ENCODE measurements at places on chromosomes 7 and 10.

- DNase-seq: no peak
These were observed 10.3 kb downstream of the ITPRIP start for GRCh38 chr10:104327745-104328645.

- DNase-seq: no peak
These were observed 162.9 kb upstream of the NRP1 start for GRCh38 chr10:33497338-33497737.

DNA sequence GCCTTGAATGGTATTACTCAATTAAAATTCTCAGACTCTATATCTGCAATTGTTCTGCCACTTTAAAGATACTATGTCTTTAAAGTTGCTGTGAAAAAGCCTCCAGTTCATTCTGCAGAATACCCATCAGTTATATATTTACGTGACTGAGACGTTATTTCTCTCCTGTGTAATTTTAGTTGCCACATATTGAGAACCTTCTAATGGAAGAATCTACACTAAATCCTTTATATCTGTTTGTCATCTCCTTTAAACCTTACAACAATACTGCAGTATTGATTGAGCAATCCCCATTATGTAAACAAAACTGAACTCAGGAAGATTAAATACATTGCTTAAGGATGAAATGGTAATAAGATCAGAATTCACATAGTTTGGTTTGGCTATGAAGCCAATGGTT, 30.0 kb downstream of the GPR141 start:
- DNase-seq: no peak

- no peak for DNase-seq
These were observed 210.1 kb downstream of the KIAA1217 start for GRCh38 chr10:24419066-24419465.

GRCh38 chr10:114223066-114223465, 16.0 kb upstream of the VWA2 start:
- no peak for DNase-seq

- DNase-seq: no peak
These were observed at the start of gene TAS2R4 for GRCh38 chr7:141776374-141776773. Gene TAS2R4, plus strand, starts transcription at chr7:141776674. Its CDS starts 1,815 bp downstream, at chr7:141778489.

DNA sequence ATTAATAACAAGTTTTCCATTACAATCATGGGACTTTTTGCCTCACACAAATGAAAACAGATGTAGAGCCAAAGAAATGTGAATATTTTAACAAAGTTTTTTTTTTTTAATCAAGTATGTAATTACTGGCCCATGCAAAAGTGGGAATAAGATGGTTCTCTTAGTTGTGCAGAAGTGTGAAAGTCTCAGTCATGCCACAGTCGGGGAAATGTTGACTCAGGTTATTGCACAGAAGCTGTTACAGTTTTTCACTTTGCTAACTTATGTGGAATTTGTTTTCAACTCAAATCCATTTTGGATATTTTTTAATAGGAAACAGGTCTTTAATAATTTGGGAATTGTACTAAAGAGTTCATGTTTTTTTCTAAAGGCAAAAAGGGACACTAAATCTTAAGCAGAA, 44.0 kb upstream of the CAV2 start:
- DNase-seq: no peak

GRCh38 chr7:46197785-46198540, 276.9 kb upstream of the IGFBP3 start:
- DNase-seq: no peak

DNA sequence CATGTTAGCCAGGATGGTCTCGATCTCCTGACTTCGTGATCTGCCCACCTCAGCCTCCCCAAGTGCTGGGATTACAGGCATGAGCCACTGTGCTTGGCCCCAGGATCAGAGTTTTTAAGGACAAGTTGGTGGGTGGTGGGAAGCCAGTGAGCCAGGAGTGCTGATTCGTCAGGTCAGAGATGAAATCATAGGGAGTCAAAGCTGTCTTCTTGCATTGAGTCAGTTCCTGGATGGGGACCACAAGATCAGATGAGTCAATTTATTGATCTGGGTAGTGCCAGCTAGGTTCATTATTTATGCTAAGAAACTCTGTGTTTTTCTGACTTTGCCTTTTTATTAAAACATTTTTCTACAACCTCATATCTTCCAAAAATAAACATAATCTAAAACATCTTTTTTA, 423.8 kb downstream of the ARL4A start:
- DNase-seq: no peak

- DNase-seq: no peak
These were observed 19.1 kb downstream of the TSPAN14 start for GRCh38 chr10:80473096-80473657.

GRCh38 chr7:260441-261281, 29.3 kb upstream of the FOXL3 start:
- DNase-seq: no peak

DNA sequence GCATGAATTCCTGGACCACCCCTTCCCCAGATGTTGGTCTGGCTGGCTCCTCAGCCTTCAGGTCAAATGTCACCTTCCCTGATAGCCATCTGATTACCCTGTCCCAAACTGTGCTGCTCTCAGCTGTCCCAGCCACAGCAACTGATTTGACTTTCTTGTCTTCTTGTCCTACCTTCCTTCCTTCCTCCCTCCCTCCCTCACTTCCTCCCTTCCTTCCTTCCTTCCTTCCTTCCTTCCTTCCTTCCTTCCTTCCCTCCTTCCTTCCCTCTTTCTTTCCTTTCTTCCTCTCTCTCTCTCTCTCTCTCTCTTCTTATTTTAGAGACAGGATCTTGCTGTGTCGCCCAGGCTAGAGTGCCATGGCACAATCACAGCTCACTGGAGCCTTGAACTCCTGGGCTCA, 242.5 kb downstream of the RPS24 start:
- no peak for DNase-seq

DNA sequence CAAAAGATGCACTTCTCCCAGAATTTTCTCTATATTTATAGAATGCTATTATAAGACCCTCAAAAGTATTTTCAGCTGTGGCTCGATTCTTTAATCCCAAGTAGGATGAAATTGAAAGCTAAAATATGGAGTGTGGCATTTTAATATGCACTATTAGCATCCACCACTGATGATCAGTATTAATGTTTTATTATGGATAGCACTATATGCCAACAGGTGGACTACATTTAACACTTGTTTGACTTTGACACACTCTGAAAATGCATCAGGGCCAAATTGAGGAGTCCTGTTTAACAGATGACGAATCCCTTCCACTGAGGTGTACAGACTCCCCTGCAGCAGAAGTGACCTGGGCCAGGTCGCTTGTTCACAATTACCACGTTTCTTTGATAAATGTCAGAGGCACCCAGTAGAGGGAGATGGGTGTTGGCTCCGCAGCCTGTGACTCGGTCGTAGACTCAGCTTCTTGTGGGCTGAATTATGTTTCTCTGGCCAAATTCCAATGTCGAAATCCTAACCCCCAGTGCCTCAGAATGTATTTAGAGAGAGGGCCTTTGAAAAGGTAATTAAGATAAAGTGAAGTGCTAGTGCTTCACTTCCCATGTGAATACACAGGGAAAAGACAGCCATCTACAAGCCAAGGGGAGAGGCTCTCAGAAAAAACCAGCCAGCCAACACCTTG, 48.1 kb downstream of the WIPF3 start:
- no peak for DNase-seq

DNA sequence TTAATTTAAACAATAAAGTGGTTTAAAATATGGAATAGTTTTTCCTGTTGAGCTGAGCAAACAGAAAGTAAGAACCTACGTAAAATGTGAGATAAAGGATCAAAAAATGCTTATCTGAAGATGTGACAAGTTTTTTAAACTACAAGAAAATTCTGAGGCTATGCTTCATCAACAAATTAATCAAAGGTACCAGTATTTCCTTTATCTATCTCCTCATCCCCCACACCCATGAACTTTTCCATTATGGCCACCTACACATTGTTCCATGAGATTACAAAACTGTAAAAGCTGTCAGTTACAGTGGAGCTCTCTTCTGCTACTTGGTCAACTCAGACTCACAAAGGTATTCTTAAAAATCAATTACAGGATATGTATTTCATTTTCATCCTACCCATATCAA, 77.4 kb downstream of the ARHGAP12 start:
- no peak for DNase-seq

DNA sequence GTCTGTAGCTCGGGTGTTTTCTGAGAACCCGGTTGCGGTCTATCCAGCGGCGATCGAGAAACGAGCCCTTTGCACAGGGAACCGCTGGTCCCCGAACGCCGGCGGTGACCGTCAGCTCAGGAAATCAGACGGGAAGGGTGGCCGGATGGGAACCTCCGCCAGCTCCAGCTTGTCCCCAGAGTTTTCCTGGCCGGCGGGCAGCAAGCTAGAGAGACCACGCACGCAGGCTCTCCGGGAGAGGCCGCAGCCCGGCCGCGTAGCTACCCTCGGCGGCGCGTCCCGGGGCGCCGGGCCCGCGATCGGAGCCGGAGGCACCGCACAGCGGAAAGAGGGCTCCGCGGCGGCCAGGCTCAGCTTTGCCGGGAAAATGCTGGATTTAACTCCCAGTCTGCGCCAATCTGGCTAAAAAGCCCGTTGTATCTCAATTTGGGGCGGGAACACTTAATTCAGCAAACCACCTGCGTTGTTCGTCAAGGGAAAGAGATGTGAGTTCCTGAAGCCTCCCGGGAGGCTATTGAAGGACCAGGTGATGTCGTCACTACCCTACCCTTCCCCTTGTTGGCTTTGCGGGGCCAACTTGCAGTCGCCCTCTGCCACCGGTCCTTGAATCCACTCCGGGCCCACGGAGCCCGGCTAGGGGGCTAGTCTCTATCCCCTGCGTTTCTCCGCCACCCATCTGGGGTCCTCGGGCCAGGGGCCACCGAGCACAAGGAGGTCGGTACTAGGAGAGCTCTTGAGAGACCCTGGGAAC, 859 bp upstream of the CH25H start:
- DNase-seq: no peak

GRCh38 chr10:27774831-27775230, 29.2 kb upstream of the MKX start:
- no peak for DNase-seq

DNA sequence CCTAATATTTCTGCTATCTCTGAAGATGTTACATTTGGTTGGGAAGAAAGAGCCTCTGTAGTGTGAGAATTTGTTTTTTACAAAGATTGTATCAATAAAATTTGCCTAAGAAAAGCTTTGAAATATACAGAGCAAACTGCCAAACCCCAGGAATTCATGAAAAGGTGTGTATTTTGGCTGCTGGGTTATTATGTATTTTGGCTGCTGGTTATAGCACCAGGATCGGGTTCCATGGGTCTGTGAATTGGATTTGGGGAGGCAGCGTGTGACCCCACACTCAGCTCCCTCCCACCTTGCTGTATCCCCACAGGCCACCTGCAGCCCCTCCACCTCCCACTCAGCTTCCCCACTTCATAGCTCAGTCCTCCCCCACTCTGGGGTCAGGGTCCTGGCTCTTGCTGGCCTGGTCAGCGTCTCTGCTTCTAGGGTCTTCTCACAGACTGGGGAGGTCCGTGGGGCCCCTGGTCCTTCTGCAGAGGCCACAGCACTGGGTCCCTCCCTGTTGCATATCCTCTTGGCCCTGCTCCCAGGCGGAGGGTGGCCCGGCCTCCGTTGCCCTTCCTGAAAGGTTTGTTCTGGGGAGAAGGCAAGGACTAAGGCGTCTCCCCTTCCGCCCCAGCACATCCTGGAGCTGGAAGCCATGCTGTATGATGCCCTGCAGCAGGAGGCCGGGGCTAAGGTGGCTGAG, 24.0 kb upstream of the DPYSL4 start:
- DNase-seq: no peak
